ENCODE measurements at places on chromosomes 1 and 21.

DNA sequence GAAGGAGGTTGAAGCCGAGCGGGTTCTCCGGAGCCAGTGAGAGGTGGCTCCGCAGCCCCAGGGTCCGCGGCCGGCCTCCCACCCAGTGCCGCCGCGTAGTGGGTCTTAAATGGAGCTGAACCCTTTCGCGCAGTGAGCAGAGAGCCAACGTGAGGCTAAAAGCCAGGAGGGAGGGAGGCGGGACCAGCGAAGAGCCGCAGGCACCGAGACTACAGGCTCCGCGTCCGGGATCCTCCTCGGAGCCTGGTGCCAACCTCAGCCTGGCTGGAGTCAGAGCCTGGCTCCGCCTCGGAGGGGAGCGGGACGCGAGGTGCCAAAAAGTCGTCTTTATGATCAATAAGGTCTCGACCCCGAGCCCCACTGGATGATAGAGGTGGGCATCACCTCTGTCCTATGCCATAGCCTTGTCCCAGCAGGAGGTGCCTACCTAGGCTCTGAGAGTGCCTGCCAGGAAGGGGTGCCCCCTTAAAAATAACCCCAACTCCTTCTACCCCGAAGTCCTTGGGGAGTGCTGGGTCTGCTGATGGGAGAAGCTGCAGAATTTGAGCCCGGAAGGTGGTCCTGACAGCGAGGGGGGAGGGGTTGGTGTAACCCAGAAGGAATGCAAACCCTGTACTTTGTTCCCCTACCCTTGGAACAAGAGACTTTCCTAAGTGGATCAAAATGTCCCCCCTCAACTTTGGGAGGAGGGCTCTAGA lies 1.6 kb downstream of the IGSF21 start:
- no peak for DNase-seq

GRCh38 chr1:9166289-9167235 lies 37.7 kb upstream of the GPR157 start:
- no peak for DNase-seq

DNA sequence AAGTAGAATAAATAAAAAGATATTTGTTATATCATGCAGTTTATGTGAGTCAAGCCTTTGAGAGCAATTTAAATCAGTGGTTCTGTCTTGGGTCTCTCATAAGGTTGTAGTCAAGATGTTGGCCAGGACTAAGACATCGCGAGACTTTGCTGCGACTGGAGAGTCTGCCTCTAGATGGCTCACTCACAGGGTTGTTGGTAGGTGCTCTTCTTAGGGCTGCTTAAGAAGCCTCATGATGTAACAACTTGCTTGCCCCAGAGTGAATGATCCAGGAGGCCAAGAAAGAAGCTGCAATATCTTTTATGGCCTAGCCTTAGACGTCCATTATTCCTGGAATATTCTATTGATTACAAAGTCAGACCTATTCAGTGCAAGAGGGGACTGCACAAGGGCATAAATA lies 73.1 kb upstream of the CACHD1 start:
- DNase-seq = no peak

DNA sequence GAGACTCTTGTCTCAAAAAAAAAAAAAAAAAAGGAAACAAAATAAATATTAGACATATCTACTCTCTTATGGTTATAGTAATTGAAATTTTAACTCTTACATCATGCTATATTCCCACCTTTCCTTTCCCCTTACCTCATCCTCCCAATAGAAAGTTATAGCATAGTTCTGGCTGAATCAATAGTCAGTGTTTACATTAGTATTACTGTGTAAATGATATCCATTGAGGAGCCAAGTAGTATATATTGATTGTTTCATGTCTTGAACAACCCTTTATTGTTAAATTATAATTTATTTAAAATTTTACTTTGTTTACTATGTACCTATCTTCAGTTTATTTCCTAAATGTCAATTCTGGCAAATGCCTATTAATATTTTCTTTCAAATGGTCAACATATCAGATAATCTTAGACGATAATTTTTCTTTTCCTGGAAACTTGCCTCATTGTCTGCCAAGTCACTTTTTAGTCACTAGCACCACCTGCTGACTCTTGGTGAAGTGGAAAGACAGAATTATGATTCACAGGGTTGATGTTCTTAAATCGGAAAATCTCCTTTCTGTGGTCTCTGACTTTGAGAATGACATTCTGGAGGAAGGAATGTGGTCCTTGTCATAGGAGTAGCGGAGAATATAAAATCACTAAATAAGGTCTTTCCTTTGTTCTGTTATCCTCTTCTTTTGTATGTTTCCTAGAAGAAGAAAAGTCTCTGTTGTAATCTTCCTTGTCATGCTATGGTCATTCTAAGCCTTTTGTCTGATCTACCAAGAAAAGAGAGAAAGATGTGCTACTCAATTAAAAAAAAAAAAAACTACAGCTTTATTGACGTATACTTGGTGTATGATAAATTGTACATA lies 8.6 kb downstream of the HJV start:
- no peak for DNase-seq

DNA sequence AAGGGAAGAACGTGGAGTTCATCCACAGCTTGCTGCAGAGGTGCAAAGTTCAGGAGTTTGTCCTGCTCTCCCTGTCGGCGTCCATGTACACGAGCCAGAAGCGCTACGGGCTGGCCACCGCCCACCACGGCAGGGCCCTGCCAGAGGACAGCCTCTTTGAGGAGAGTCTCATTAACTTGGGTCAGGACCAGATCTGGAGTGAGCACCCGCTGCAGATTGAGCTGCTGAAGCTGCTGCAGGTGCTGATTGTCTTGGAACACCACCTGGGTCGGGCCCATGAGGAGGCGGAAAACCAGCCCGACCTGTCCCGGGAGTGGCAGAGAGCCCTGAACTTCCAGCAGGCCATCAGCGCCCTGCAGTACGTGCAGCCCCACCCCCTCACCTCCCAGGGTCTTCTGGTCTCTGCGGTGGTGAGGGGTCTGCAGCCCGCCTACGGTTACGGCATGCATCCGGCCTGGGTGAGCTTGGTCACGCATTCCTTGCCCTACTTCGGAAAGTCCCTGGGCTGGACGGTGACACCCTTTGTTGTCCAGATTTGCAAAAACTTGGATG lies 73.8 kb upstream of the MORC3 start:
- no peak for DNase-seq

- no peak for DNase-seq
Observed at GRCh38 chr1:92544756-92545165, 58.0 kb upstream of the GFI1 start.

DNA sequence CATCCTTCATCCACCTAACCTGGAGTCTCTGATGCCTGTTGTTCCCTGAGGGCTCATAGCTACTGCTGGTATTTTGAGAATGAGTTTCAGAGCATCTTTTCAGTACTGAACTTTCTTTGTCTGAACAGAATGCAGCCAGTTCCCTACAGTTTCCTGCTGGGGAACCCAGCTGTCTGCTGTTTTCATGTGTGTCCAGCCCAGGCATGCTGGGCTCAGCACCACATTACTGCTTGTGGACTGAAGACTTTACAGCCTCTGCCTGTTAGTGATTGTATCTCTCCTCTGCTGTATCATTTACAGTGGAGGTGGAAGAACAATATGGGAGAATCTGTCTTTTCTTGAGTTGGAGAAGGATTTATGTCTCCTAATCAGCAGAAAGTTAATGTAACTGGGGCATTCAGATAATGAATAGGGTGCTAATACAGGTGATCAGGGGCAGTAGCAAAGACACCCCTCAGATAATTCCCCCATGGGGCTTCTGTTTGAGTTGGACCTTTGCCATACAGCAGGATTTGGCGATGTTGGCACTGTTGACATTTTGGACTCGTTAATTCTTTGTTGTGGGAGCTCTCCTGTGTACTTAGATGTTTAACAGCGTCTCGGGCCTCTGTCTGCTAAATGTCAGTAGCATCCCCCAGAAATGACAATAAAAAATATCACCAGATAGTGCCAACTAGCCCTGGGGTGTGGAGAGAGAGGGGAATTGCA lies 207.7 kb downstream of the HHAT start:
- no peak for DNase-seq

DNA sequence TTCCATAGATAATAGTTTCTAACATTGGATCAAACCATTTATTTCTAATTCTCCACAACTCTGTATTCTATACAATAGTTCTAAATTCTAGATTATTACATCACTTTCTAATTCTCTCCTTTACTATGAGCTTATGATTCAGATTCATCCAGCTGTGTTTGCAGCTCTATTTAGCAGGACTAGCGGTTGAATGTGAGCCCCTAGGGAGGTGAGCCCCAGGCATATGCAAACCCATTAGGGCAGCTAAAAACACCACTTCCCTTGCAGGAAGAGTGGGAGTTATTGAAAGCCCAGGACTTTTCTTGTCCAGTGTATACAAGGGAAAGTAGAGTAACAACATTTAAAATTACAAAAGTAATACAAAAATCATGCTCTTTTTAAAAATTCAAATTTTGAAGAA lies 56.9 kb downstream of the KRTAP19-8 start:
- DNase-seq = no peak
